ENCODE measurements at places on chromosomes 2 and 18.
A peak's percentile ranks its signal among the peaks of the same experiment; 100 is the strongest.

DNA sequence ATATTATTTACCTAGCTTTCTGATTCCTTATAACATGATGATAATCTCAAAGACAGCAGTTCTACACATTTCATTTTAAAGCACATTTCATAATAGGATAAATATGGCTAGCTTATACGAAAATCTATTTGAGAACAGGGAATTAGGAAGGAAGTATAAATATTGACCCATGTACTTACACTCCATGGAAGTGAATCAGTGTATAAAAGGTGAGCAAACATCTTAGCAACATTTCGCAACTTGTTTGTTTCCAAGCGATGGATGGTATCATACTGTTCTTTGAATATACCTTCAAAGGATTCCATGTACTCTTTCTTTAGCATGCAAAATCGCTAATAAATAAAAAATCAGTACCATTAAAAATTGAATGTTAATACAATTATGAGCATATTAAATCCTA, 53.1 kb downstream of the CWC22 start:
- DNase-seq, result no peak

DNA sequence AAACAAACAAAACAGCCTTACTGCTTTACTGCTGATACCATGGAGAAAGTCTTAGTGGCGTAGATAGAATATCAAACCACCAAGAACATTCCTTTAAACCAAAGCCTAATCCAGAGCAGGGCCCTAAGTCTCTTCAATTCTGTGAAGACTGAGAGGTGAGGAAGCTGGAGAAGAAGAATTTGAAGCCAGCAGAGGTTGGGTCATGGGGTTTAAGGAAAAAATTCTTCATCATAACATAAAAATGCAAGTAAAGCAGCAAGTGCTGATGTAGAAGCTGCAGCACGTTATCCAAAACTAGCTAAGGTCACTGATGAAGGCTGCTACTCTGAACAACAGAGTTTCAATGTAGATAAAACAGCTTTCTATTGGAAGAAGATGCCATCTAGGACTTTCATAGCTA, 77.1 kb downstream of the MTA3 start:
- no peak for DNase-seq

DNA sequence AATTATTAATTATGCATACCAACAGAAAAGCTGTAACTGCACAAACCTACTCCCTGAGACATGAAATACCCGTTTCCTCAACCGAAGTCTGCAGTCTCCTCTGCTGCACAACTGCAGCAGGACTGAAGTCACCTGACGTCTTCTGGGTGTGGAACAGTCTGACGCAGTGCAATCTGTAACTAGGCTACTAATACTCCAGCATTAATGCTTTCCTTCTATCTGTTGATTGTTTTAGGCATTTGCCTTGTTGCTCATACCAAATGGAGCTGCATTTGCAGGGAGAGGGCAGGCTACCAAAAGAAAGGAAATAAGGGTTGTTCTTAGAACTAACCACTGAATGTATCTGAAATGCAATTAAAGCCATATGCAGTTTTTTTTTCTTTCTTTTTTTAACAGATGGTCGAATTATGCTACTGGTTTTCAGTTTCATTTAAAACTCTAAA, 40.1 kb downstream of the RTN4 start:
- peak; percentile 43 for DNase-seq

- DNase-seq, result no peak
Measured at GRCh38 chr2:134235510-134236144, 18.2 kb upstream of the MGAT5 start.

- no peak for DNase-seq
Measured at GRCh38 chr18:27695503-27695902, 481.4 kb downstream of the CDH2 start.

- DNase-seq, result no peak
Measured at GRCh38 chr2:240203788-240204270, 63.4 kb upstream of the OTOS start.

GRCh38 chr18:61825386-61825785, 67.4 kb downstream of the RNF152 start:
- DNase-seq, result no peak

DNA sequence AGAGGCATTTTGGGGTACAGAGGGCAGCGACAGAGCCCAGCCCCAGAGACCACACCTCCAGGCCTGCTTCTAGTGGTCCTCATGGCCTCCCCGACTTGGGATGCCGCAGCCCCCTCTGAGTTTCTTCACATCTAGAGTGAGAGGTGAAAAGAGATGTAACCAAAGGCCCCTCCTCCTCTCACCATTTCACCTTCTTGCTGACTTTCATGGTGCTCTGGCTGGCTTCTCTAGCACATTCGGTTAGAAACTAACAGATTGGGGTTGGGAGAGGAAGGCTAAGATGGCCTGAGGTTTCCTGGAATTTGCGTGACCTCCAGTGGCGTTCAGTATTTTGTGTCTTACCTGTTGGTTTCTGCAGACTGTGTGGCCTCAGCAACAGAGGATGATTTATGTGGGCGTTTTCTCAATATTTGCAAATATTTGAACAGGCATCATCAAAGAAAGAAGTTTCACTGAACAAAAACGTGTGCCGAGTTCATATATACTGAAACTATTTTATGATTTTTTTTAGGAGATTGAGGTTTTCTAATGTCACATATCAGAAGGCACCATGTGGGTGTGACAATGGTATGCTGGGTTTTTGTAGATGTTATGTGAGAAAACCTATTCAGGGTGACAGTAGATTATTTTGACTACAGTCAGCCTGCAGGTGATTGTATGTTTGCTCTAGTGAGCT, 69.9 kb upstream of the BCL2L11 start:
- DNase-seq, result no peak

DNA sequence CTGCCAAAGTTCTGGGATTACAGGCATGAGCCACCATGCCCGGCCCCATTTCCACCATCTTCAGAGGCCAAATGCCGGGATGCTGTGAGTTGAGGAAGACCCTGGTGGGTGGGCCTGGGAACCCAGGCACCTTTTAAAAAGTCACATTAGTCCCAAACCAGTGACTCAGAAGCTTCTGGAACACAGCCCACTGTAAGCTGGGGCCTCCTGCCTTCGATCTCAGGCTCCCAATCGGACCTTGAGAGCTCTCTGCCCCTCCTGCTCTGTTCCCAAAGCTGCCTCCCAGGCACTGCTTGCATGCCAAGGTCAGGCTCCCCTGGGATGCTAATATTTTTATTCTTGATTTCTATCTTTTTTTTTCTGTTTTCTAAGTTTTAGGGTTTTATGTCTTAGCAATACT, 4.2 kb downstream of the ADCY3 start:
- no peak for DNase-seq

DNA sequence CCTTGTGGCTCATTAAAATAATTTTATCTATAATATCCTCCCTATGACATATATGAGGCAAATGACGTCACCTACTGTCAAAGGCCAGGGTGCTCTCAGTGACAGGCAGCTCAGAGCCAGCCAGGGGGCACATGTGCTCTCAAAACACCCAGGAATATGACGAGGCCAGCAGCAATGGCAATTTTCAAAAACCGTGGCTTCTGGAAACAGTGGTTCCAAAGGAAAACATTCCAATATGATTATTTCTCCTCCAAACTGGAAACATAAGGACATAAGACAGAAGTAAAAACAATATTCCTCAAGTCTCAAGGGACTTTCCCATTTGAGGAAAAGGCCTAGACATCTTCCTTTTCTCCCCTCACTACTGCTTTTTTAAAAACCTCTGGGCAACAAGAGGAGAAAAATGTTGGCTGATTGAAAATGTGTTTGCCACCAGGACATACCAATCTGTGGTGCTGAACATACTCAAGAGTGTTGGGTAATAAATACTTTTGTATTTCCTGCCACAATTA, 40.8 kb downstream of the RNF152 start:
- DNase-seq, result no peak

DNA sequence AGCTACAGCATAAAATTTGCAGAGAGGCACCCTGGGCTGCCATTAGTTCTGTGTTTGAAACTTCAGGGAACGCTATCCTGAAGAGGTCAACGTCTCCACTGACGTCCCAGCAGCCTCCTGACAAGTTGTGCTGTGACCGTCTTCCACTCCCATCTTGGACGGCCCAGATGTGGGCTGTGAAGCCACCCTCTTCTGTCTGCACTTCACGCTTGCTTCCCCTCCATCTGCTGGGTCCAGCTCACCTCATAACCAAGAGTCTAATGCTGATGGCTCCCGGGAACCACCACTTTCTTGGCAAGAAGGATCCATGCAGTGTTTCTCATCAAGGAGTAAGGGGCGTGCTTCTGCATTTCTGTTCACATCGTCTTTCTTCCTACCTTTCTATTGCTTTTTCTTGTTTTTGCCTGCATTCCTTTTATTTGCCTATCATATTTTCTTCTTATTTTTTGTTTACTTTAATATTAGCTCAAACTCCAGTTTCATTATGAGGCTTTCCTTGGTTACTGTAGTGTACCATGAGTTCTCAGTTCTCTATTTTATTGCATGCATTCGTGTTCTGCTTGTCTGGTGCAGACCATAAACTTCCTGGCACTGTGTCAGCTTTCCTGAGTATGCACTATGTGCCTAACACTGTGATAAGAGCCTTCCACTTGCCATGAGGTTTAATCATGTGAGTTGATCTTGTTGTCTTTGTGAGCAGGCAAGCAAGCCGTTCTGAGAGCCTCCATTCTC, 631.8 kb upstream of the RAB6C start:
- no peak for DNase-seq

DNA sequence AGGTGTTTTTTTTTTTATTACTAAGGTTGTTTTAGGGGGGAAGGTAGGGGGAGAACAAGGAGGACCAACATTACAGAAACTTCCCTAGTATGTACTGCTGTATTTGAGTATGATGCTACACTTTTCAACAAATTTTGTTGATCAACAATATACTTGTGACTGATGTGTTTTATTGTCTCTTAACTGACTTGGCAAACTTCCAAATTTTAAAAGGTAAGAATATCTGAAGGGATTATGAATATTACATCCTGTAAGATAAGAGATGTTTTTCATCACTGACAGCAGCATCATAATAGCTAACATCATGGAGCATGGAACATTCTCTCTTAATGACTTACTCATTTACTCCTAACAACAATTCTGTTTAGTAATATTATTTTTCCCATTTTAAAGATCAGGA, 86.0 kb upstream of the KIF5C start:
- no peak for DNase-seq

GRCh38 chr18:75269124-75269680, 58.6 kb downstream of the TSHZ1 start:
- peak; percentile 64 for DNase-seq

DNA sequence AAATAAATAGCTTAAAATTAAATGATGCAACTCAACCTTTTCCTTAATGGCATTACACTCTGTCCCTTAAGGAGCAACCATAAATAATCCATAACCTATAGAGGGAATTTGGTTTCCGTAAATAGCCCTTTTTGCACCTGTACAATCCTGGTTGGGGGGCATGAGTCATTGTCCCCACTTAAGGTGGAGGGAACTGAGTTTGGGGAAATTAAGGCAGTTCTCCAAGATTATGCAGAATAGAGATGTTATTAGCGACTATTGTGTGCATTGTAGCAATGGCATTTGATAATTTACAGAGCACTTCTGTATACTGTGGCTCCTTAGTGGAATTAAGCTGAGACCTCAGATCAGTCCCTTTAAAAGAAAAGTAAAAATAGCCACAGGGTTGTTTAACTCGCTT, 6.6 kb downstream of the MYCN start:
- no peak for DNase-seq

DNA sequence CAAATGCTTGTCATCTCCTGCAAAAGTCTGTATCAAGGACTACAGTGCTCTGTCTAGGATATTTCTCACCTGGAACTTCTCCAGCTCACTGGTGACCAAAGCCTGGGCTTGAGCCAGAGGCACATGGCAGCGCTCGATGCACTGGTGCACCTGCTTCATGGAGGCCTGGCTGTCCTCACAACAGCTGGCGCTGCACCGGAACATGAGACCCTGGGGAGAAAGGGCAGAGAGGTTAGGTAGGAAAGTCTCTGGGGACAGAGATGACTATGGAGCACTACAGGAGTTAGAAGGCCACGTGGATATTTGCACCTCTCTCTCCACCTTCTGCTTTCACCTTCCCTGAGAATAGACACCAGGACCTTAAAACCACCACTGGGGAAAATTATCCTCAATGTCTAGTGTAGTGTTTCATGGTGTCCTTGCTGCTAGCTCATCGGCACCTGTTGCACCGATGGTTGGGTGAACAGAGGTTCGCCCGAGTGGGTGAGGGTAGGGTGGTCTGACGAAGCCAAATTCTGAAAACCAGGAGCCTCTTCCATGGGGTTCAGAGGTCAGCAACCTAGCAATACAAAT, 1.0 kb downstream of the FAM136A start:
- DNase-seq, result no peak

- DNase-seq, result no peak
Measured at GRCh38 chr2:13546131-13546530, 829.4 kb downstream of the TRIB2 start.

GRCh38 chr2:73642338-73643018, at the start of gene NAT8:
NAT8 (minus strand) TSS chr2:73642422; CDS start chr2:73641628, 794 bp downstream.
- DNase-seq, result no peak

DNA sequence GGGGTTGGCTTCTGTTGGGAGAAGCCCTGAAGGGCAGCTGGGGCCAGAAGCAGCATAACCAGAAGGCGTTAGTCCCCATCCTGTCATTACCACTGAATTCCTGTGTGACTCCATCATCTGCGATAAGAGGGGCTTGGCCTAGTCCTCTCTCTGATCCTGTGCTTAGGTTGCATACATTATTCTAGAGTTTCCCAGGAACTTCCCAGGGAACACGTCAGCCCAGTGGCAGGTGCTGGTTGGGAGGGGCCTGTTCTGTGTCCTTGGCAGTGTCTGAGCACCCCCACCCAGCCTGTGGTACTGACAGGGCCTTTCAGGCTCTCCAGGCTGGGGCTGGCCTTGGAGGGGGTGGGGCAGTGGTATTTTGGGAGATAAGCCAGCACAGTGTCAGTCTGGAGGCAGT, 4.5 kb upstream of the TOGARAM2 start:
- DNase-seq, result no peak

DNA sequence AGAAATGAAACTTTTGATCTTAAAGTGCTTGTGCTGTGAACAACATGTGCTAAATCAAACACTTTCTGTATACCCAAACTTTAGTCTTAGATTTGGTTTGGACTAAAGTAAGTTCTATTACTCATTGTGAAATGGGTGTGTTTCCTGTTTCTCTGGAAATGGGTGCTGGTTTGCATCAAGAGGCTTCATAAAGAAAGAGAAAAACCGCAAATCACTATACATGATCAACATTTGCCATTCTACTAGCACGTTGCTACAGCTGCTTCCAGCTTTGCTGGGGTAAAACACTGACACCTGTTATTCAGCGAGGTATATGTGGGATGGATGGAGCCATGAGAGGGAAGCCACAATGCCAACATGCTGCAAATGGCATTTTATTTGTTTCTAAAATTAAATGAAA, 547.0 kb upstream of the ACVR2A start:
- DNase-seq, result no peak

DNA sequence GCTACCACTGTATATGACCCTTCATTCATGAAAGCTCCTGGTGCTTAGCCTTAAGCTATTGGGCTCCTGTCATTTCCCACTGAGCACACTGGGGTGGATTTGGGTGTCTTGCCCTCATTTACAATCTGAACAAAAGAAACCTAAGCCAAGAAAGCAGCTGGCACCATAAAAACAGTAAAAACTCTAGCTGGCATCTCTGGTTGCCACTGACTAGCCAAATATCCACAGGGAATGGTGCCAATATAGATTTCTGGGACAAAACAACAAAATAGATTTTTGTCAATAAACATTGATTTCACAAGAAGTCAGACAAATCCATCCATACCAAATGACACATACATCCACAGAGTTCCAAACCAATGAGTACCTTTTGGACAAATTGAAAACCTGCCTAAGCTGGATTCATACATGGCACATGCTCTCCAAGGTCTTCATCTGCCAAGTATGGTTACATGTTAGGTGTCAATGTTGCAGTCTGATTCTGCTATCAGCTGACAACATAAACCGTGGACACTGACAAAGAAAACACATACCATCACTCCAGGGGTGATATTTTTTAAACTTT, 1081.5 kb upstream of the ZEB2 start:
- no peak for DNase-seq

Data from WERI-Rb-1 (cell line).